ENCODE measurements at places on chromosomes 6 and 20.
A peak's percentile ranks its signal among the peaks of the same experiment; 100 is the strongest.

- no peak for DNase-seq
These were observed 40.3 kb upstream of the TBX18 start for GRCh38 chr6:84804720-84805119.

- DNase-seq, result no peak
These were observed 178.3 kb upstream of the PROKR2 start for GRCh38 chr20:5495026-5495425.

- DNase-seq, result peak; percentile 24
These were observed 10.2 kb upstream of the CST5 start for GRCh38 chr20:23889775-23890187.

- DNase-seq, result no peak
These were observed 175.9 kb upstream of the AFDN start for GRCh38 chr6:167650730-167651317.

DNA sequence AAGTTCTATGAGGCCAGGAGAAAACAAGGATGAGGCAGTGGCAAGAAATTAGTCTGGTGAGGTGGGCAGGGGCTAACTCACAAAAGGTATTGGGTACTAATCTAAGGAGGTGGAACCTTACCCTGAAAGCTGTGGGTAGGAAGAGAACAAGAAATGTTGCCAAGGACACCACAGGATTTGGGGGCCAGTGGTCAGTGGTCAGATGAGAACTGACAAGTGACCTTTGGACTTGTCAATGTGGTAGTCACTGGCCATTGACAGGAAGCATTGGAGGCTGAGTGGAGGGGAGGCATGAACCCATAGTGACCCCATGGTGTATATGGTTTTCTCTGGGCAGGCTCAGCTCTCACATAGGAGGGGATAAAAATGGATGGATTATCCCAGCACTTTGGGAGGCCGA, 25.3 kb upstream of the SMIM29 start:
- DNase-seq, result no peak

DNA sequence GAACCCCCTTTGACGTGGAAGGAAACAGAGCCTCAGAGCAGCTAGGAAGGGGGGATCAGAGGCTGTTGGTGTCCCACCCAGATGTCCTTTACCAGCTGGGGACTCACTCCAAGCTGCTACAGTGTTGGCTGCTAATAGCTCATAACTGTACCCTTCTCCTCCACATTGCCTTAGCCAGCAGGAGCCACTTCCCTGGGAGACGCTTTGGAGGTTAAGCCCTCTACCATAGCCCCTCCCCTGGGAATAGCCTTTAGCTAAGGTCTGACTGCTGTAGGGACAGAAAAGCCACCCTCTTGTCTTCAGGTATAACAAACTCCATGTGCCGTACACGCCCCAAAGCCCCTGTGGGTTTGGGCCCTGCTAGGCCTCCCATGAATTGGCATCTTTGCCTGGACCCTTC, 238.6 kb downstream of the LRFN2 start:
- DNase-seq, result no peak

DNA sequence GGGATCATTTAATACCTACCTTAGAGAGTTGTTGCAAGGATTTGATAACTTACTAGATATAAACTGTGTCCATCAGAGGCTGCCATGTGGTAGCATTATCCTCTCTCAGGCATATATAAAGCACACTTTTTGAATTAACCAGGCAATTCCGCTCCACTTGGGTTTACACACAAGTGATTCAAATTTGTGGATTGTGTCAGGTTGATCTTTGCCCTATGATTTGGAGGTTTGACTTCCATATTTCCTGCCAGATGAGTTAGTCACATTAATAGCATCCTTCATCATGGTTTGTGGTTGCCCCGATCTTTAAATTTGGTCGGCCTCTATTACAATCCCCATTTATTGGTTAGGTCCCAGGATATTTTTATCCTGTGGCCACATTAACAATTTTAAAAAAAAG, 44.8 kb upstream of the CTAGE9 start:
- no peak for DNase-seq

DNA sequence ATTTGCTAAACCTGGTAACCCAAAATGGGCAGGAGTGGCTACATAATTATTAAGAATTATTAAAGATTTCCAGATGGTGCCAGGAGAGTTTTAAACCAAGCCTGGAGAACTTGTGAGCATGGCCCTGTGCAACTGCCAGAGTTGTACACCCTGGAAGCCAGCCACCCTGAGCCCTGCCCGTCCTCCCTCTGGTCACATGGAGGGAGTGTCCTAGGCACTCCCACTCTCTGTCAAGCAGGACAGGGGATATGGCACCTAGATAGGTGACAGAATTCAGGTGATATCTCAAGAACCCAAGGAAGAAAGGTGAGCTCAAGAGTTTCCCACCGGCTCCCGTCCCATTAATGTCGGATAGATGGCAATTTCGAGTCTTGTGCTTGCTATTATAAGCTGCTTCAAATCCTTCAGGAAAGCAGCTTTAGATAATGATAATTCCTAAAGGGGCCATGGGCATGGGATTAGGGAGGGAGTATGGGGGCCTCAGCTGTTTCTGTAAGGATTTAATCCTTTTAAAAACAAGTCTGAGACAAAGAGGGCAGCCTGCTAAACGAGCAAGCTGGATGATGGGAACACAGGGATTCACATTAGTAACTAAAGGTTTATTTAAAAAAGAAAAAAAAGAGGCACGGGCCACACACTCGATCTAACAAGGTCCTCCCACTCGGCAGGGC, 169.1 kb downstream of the BMP7 start:
- no peak for DNase-seq

DNA sequence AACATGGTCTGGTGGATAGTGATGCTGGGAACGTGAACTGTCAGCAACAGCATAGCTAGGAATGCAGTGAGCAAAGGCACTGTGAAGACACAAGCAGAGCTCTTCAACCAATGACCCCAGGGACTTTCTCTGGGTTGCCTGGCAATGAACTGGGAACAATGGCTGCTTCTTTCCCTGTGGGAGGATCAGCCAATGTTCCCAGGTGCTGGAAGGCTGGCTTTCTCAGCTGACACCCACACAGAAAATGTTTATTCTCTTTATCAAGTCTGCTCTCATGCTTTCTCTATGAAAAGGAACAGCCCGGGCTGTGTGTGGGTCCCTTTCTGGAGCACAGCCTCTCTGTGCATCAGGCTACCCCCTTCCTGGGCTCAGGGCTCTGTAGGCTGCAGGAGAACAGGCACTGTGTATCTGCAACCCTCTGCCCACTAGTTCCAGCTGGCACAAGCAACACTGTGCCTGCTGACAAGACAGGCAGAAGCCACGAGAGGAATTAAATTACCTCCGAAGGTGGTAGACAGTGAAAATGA, 54.2 kb downstream of the HFE start:
- no peak for DNase-seq

DNA sequence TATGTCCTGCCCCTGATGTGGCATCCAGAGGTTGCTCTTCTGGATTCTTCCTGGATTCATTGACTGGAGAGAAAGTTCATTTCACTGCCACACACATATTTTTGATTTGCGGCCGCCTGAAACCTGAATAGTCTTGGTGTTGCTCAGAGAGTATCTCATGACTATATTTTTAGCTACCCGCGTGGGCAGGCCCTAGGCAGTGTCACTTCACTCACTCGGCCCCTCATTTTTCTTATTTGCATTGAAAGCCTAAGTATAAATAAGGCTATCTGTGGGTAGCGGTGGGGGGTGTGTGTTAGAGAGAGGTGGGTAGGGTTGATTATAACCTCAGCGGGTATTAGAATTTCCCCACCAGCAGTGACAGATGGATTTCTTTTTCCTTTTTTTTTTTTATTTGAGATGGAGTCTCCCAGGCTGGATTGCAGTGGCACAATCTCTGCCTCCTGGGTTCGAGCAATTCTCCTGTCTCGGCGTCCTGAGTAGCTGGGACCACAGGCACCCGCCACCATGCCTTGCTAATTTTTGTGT, 113.5 kb downstream of the JARID2 start:
- DNase-seq, result no peak

DNA sequence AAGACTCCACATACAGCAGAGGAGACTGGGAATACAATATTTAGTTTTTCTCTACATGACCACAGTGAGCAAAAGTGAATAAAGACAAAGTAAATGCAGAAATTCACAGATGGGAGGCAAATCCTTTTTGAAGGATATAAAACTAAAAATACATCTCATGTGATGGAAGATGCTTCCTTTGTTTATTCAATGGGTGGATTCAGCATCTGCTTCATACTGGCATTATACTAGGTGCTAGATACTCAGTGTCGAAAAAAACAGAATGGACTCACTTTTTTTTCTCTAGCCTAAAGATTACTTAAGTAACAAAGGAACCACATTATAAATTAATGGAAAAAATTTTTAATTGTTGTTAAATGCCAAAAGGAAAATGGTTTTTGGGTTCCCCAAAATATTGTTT, 216.2 kb downstream of the TRDN start:
- no peak for DNase-seq

DNA sequence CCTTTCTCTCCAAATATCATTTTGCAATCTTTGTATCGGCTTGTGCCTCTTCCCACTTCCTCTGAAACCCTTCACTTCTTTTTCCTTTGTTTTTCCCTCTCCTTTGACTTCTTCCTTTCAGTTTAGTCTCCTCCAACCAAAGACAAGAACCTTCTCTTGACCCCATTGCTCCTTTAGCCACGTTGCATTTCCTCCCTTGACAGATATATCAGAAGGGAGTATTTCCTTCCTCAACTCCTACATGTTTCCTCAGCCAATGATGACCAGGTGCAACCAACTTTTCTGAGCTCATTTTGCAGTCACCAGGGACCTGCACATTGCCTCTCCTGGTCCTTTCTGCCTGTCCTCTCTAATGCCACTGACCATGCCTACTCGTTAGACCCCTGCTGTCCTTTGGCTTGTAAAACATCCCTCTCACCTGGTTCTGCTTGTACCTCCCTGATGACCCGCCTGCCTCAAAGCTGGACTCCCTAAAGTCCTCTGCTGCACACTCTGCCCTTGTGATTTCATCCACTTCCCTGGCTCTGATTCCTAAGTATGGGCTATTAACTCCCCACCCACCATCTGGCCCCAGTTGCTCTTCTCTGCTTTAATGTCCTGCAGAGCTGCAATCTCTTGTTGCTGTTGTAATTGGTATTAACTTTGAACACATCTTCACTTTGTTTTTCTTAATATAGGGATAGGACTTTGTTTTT, 27.4 kb downstream of the SLC22A16 start:
- no peak for DNase-seq

DNA sequence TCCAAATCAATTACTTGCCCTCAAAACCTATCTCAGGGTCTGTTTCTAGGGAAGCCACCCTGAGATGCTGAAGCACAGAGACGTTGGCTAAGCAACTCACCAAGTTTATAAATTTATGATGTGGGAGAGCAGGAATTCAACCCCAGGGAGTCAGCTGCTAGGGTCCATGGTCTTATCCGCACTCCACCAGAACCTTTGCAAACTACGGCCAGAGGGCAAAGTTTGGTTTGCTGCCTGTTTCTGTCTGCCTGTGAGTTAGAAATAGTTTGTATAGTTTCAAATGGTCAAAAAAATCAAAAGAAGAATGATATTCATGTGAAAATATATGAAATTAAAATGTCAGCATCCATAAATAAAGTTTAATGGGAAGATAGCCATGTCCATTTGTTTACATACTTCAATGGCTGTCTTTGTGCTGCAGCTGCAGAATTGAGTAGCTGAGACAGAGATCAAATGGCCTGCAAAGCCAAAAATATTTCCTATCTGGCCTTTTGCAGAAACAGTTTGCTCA, 83.7 kb upstream of the ZFP64 start:
- DNase-seq, result no peak

DNA sequence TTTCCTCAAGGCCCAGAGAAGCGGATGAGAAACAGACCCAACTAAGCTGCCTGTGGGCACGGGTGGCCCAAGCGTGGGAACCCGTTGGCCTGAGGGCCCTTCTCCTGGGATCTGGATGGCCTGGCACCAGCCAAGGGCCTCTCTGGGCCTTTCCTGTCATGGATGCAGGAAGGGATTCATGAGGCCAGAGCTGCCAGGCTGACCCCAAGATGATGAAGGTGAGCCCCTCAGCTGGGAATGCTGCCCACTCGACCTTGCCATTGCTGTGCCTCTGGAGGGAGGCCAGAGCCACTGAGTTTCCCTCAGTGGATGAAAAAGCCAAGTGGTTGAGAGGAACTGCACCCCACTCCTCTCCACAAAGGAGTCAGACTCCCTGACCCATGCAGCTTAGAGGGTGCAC, 171.2 kb downstream of the VEGFA start:
- DNase-seq, result no peak

DNA sequence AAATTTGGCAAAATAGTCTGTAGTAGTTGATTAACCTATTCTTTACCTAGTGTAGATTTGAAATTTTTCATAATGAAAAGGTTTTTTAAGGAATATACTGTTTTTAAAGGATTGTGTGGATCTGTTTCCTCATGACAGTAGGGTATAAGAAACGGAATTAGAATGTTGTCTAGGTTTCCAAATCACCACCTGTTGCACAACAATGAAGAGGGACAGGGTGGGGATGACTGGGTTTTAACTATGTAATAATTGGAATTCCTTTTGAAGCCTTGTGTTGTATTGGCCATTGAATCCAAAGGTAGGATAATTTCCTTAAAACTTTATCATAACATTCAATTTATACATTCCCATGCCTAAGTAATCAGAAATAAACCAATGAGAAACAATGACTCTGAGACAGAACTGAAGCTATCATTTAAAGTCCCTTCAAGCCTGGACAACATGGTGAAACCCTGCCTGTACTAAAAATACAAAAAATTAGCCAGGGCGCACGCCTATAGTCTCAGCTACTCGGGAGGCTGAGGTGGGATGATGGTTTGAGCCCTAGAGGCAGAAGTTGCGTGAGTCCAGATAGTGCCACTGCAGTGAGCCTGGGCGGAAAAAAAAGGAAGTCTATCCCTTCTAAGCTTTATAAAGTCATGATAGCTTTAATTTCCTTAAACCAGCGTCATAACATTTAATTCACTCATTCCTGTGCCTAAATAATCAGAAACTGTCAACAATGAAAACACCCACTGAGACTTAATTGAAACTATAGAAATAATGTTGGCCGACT, 18.3 kb upstream of the SLC17A5 start:
- no peak for DNase-seq

DNA sequence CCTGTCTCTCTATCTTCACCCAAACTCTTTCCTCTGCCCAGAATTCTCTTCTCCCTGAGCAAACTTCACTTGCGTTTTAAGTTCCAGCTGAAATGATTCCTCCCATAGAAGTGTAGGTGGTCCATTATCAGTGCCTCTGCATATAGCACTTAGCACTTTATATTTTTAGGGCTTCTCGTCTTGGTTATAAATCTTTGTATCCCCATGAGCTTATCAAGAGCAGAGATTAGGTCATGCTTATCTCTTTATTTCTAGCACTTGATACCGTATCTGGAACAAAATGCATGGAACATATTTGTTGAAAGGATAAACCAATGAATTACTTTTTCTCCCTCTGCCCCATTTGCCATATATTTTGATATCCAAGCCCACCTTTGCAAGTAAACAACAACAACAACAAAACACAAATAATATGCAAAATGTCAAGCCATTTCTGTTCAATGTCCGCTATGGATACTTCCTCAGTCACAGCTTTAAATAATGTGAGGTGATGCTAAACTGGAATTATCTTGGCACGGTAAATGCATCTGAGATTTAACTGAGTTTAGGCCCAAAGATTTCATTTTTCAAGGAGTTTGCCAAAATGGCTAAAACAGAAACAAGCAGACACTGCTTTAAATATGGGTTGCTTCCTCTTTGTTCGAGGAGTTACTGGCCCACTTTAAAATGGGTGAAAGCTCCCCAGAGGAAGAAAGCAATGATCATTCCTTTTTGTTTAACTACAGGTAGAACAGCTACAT, 106.2 kb upstream of the STMND1 start:
- no peak for DNase-seq

- no peak for DNase-seq
These were observed 963 bp upstream of the RMND1 start for GRCh38 chr6:151452750-151453427.

All from activated CD4-positive, CD25-positive, alpha-beta regulatory T cell treated with anti-CD3 and anti-CD28 coated beads, Interleukin-2, amount 50 U/mL, for 16 hours (primary cell).